ENCODE measurements at places on chromosomes 12 and 14.

GRCh38 chr14:46490238-46490685 lies 161.3 kb downstream of the RPL10L start:
- DNase-seq = peak; percentile 46

DNA sequence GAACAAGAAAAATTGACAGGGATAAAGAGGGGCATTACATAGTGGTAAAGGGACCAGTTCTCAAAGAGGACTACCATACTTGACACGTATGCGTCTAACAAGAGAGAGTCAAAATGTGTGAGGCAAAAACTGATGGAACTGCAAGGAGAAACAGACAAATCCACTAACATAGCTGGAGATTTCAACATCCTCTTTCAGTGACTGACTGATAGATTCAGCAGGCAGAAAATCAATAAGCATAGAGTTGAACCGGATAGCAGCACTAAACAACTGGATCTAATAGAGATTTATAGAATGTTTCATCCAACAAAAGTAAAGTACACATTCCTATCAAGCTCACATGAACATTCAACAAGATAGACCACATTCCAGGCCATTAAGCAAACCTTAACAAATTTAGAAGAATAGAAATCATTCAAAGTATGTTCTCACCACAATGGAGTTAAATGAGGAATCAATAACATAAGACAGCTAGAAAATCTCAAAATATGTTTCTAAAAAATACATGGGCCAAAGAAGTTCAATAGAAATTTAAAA lies 16.1 kb upstream of the CRACR2A start:
- no peak for DNase-seq

- DNase-seq = peak; percentile 87
Observed at GRCh38 chr12:57213058-57213715, 3.4 kb upstream of the NXPH4 start.

DNA sequence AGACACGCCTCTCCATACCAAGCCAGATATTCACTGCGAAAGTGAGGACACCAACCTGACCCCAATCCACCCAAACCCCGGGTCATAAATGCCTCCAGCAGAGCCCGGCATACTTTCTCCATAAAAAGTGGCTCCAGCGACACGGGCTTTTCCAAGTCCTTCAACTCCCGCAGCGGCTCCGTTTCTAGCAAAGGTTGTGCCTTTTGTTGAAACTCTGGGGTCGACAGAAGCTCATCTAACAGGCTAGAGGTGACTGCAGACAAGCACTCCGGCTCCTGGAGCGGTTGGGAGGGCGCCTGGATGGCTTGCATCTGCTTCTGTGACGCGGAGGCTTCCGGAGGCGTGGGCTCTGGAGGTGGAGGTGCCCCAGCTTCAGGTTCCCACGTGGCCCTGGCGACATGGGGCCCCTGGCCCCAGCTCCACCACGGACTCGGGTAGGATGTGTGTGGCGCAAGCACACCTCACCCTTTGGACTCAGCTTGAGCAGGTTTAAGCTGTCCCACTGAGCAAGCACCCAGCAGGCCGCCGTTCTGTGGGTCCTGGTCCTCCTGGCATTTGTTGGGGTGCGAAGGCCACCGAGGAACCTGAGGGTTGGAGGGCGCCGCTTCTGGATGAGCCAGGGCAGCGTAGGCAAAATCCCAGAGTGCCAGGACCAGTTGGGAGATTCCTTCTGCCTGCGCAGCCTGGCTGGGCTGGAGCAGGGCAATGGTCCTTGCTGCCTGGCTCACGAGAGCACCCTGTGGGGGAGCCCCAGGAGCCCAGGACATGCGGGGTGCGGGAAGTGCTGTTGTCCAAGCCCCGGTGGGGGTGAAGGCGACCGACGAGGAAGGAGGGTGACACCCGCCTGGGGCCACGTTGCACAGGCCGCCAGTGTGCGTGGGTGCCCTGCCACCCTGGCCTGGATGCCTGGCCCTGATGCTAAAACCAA lies 186.3 kb downstream of the ALG10 start:
- DNase-seq = no peak

GRCh38 chr14:35631071-35631805 lies 97.3 kb downstream of the INSM2 start:
- no peak for DNase-seq

GRCh38 chr14:22998329-22999012 lies 11.5 kb downstream of the C14orf93 start:
- no peak for DNase-seq

DNA sequence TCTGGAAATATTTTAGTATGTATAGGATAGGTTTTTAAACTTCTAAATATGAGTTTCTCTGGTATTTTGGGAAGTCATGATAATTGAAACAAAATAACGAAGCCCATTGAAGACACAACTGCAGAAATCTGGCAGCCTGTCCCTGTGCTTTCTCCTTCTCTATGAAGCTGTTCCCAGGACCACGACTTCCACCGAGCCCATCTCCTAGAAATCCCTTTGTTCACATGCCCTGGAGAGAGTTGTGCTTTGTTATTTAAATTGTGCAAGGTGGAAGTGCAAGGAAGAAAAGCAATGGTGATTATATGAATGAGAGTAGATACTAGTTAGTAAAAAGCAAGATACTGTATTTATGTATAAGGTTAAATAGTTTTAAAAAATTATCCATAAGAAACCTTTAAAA lies 32.2 kb downstream of the STK38L start:
- no peak for DNase-seq

DNA sequence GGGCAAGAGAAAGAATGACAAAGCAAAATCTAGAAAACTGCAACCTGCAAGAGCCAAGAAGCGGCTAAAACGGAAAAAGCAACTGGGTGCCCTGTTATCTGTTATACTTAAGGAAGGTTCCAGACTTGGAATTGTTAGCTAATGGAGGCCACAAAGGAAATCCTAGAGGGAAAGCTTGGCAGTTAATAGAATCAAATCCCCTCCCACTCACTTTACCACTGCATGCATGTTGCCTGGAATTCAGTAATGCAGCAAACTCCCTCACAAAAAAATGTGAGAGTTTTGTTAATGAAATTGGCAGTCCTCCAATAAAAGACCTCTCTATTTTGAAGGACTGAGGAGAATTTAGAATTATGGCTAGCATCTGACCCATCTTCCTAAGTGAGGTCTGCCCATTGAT lies 164.2 kb upstream of the SOX5 start:
- DNase-seq = no peak

DNA sequence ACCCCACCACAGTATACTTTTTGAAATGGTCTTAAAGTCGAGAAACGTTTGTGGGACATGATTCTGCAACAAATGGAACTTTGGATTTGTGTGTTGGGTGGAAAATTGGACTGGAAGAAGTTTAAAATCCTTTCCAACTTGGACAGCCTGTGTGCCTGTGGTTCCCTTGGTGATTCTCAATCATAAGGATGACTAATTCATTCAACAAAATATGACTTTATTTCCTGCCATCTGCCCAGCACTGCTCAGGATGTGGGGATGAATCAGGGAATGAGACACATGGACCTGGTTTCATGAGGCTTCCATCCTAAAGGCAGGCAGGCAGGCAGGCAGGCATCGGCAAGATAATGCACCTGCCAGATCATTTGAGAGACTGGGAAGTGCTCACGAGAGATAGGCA lies 57.3 kb upstream of the TMEM132D start:
- DNase-seq = peak; percentile 89

DNA sequence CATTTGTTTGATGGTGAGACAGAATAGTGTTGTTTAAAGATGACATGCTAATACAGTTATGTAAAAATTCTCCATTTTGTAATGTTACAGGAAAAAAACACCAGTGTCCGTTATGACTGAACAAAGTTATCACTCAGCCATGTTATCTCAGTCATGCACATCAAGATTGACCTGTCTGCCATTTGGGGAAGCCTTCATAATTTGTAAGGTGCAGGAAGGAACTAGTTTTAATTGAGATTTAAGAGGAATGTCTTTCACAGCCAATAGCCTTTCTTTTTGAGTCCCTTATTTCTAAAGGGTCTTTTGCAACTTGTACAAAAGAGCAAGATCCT lies 432.2 kb downstream of the RAD51B start:
- no peak for DNase-seq

GRCh38 chr12:24278832-24279231 lies 329.4 kb upstream of the SOX5 start:
- no peak for DNase-seq

DNA sequence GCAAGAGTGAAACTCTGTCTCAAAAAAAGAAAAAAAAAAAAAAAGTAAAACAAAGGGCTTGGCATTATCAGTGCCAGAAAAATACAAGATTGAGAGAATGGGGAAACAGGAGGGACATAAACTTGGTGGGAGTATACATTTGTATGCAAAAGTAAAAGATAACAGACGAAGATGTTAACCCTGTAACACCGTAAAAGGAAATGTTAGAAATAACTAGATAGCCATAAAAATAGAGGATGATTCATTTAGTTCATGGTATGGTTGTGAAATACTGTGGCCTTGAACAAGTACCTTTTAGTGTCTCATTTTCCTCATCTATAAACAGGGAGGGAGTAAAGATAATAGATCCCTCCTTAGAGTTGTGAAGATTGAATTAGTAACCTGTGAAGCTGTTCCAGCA lies 33.3 kb downstream of the ATP2A2 start:
- no peak for DNase-seq

DNA sequence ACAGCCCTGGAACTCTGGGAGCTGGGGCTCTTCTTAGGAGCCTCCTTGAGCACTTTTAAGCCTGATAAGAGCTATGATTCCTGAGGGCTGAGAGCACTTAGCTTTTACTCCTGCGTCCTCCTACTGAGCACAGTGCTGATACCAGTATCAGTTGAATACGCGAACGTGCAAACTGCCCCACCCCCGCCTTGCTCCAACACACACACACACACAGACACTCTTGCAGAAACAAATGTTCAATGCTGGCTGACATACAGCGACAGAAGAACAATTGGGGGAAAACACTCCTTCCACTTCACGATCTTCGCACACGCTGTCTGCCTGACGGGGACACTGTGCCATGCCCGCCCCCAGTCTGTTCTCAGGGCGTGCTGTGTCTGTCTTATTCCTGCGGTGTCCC lies 57.2 kb upstream of the DLK1 start:
- no peak for DNase-seq

GRCh38 chr14:77067632-77068516 lies 30.2 kb upstream of the CIPC start:
- peak; percentile 69 for DNase-seq

DNA sequence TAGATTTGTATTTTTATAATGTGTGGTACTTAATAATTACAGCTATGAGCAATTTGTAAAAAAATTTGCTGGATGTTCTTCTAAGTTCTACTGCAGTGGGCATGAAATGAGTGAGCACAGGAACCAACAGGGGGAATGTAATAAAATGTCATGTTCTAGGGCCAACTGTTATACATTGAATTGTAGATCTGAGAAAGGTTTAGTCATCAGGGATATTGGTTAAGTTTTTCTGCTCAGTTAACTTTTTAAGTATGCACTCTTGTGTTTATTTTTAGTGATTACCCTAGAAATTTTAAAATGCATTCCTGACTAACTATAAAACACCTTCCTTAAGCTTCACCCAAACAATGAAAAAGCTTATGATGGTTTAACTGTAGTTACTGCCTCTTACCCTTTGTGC lies 101.8 kb downstream of the CAND1 start:
- no peak for DNase-seq

DNA sequence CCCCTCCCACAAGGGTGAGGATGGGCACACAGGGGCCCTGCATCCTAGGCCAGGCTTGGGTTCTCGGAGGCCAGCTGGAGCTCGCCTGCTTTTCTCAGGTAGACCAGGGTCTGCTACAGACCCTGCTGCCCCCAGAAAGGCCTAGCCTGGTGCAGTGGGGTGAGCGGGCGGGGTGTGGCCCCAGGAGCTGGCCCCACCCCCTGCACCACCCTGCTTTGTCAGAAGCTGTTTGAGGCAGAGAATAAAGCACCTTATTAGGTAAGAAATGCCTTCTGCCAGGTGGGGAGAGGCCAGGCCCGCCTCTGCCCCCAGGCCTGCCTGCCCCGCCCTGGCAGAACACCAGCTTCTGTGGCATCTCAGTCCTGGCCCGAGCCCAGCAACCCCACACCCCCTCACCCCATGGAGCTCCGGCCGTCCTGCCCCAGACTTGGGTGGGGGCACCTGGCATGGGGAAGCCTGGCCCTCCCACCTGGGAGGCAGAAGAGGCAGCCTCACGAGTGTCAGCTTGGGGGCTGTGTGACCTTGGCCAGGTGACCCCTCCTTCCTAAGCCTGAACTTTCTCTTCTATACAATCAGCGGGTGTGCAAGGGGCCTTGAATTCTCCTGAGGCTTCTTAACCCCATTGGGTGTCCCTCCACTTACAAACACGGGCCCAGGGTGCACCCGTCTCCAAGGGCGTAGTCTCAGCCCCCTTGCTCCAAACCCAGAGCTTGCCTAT lies 43.2 kb downstream of the KRT80 start:
- no peak for DNase-seq

- DNase-seq = no peak
Observed at GRCh38 chr14:73943083-73943482, 6.8 kb downstream of the FAM161B start.

DNA sequence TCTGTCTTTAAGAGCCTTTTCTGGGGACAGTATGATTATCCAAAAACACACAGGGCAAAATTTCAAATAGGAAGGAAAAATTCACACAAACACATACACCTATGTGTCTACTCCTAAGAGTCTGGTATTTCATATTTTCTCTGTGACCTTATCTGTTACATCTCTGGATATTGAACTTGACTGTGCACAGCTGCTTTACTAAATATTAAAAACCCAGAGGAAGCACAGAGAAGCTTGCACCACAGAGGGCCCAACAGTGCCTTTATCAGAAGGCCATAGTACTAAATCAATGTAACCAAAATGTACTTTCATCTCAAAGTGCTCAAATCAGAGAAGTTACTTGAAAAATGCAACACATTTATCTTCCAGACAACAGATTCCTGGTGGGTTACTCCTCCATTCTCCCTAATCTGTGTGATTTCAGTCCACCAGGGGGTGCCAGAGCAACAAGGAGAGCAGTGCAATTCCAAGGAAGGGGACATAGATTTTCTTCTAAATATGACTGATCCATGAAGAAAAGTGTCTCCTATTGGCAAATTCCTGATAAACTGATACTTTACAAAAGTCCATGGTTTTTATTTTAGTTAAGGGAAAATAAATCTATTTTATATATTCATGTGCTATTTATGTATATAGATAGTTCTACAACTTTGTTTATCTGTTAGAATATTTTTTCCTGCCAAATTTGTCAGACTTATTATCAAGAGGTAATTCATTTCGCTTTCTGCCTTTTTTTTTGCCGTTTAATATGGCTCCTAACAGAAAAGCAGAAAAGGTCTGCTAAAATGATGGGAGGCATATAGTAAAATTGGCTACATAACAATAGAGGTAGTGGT lies 617.6 kb downstream of the LRFN5 start:
- DNase-seq = peak; percentile 72

DNA sequence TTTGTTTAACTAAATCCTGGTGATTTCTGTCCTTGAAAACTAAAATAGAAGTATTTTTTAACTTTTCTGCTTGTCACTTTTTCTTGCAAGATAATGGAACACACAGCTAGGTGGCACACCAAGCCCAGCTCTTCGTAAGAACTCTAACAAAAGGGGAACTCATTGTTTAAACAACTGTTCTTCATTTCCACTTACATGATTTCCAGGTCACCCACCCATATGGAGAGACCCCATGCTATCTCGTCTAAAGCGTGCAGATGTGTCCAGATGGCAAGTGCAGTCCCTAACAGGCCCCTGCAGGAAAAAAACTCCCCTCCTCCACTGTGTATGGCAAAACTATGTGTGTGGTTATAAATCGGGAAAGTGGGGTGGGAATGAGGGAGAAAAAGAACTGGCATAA lies 43.3 kb upstream of the NT5DC3 start:
- DNase-seq = peak; percentile 53

GRCh38 chr12:40615590-40615989 lies 76.6 kb upstream of the CNTN1 start:
- DNase-seq = no peak

- DNase-seq = peak; percentile 69
Observed at GRCh38 chr14:61475316-61475715, 153.9 kb downstream of the PRKCH start.

- no peak for DNase-seq
Observed at GRCh38 chr12:130162267-130162666, at the start of gene FZD10. Gene FZD10 (plus strand): TSS chr12:130162464. CDS start chr12:130162943, 479 bp downstream.

Measured in RKO (cell line).